GM04503 (cell line): ENCODE measurements at places on chromosomes 3 and 15.
A peak's percentile ranks its signal among the peaks of the same experiment; 100 is the strongest.

- DNase-seq = no peak
These were observed 147.5 kb downstream of the CTNNB1 start for GRCh38 chr3:41346698-41347270.

GRCh38 chr15:31023841-31024240, 32.4 kb upstream of the MTMR10 start:
- DNase-seq = no peak

- DNase-seq = no peak
These were observed 48.9 kb downstream of the STT3B start for GRCh38 chr3:31581660-31582059.

GRCh38 chr3:39419742-39420315, 13.3 kb downstream of the RPSA start:
- no peak for DNase-seq

GRCh38 chr3:107222907-107223306, 154.3 kb upstream of the CCDC54 start:
- DNase-seq = peak; percentile 77

- DNase-seq = no peak
These were observed 72.0 kb downstream of the RAD18 start for GRCh38 chr3:8891303-8891702.
